ENCODE measurements at places on chromosomes 1 and 21.

- DNase-seq, result no peak
Observed at GRCh38 chr1:115640384-115640783, 1.4 kb upstream of the VANGL1 start.

DNA sequence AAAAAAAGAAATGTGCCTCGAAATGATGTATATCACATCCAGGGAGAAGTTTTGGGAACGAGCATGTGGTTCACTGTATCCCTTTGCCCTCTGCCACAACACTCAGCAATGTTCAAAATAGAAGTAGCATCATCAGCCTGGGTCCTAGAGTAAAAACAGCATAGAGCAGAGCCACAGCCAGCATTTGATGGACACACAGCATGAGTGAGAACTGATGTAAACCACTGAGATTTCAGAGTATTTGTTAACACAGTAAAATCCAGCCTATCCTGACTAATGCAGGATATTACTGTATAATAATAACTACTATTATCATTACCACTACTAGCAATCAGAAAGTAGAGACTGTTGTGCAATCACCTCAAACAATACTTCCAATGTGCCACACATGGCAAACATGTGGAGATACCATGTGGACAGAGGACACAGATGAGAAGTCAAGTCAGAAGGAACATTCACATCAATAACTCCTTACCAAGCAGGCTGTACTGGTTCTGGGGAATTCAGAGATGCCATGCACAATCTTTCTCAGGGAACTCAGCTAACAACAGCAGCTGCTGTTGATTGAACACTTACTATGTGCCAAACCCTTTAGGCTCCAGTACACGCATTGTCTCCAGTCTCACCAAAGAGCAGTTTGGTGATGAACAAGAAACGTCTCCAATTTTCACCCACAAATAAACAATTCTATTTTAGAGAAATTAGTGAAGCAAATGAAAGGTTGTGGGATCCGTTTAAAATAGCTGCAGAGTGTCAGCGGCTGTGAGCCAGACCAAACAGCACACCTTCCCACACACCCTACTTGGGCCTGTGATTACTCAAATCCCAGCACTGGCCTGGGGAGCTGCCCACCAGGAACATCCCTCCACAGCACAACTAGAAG lies 16.6 kb upstream of the GFI1 start:
- no peak for DNase-seq

DNA sequence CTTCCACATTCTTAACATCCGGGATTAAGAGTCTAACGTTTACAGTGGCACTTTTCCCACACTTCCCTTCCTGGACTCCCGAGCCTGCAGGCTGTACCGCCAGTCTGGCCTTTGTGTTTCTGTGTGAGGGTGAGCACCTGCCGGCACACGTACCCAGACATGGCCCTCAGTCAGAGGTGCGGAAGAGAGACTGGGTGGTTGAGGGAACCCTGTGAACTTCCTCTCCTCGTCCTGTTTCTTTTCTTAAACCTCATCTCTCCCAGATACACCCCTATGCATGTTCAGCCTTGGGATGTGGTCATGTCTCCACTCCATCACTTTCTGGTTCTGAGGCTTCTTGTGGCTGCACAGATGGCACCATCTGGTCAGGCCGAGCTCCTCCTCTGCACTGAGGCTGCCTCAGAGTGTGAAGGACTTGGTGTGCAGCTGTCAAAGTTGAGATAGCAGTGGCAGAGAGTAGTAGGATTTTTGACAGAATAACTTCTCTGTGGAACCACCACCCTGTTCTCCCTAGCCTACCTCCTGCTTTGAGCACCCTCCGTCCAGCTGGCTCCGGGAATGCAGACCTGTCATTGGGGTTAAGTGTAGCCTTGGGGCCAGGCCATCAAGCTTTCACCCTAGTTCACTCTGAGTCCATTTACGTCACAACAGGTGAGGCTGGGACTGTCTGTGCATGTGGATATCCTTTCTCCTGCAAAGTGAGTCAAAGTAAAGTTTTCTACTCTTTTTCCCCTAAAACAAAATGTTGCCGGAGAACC lies 31.4 kb downstream of the VASH2 start:
- DNase-seq, result no peak

DNA sequence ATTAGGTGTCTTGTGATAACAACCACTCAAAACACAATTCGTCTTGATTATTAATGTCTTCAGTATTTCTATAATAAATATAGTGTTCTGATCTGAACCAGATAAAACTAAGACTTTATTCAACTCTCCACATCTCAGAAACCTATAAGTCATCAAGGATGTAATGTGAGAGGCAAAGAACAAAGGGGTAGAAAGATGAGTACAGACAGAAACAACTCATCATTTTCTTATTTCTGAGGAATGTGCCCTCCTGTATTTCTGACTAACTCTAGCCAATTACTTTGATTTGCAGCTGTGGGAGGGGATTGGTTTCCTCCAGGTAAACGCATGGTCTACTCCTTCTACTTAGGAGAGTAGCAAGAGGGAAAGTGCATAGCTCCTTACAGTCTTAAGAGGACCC lies 73.7 kb upstream of the ST6GALNAC5 start:
- no peak for DNase-seq

GRCh38 chr1:168598892-168599291 lies 22.5 kb downstream of the XCL1 start:
- DNase-seq, result no peak

DNA sequence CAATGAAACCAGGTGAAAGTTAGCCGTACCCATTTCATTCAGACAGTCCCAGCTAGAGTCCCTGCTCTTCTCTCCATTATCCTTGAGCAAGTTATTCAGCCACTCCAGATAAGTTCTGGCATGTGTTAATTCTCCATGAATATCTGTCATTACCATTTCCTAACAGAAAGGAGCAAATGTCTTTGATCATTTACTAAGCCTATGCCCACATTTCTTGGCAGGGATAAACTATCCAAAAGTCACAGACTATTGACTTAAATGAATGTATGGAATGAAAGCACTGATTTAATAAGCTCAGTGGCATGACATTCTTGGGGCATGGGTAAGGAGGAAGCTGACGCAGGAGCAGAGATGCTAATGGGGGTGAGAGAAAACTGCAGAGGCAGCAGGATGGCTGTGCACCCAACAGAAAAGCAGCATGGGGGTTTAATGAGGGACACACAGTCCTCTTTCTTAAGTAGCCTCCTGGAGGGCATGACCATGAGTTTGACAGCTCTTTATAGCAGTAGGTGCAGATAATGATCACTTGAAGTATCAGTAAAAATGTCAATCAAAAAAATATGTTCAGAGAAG lies 17.6 kb upstream of the DHCR24 start:
- no peak for DNase-seq

DNA sequence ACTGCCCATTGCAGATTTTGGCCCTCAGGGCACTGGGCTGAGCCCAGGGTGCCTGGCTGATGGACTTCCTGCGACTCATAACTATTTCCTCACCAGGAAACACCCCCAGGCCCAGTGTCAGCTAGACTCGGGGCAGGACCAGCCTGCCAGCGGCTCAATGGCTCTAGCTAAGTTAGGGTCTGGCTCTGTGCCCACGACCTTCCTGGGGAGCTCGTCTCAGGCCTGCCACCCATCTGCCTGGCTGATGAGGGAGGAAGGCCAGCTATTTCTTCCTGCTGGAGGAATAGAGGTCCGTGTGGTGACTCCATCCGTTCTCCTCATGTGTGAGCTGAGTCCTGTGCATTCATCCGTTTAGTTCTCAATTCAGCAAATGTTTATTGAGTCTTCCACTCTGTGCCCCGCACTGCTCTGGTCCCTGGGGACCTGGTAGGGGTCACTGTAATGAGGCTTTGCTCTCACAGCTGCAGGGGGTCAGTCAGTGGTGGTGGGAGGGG lies 44.5 kb downstream of the KIRREL1 start:
- DNase-seq, result peak; percentile 3

DNA sequence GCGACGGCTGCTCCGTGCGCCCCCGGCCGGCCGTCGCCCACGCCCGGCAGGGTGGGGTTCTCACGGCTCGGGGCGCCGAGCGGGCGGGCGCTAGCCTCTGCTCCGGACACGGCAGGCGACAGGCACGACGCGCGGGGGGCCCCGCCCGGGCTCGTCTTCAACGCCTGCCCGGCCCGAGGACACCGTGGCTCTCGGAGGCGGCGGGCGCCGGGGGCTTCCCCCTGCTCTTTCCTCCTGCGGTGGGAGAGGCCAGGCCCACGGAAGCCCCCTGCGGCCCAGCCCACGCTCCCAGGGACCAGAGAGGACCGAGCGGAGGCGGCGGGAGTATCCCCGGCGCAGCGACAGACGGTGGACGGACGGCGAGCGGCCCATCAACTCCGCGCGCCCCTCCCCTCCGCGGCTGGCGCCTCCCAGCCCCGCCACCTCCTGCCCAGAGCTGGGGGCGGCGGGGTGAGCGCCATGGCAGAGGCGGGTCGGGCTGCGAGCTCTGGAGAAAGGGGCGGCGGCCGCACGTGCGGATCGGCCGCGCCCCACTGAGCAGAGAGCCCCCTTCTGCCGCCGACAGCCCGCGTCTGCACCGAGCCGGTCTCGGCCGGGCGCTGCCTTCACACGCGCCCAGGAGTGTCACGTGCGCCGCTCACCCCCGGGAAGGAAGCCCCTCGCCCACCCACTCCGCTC lies at the start of the genes SHE and TDRD10:
Gene SHE (minus strand): TSS at position 347 of the 678 bp plus-strand sequence. CDS start 386 bp downstream, outside the sequence.
Gene TDRD10 (plus strand): TSS at position 154 of the 678 bp plus-strand sequence. CDS start 4,685 bp downstream, outside the sequence.
- DNase-seq, result no peak

All from inflammatory macrophage treated with lipopolysaccharide for 1 hour (primary cell).